ENCODE measurements at places on chromosomes 12 and 14. TPM values are rescaled to one million over a fixed set of nuclear protein-coding genes. Genes with fewer than 3 reads are reported as not detected.

Gene ERH
- total RNA-seq: 65.6 TPM

Gene KIF5A
- 3.6 TPM for total RNA-seq

Gene FAR2
- total RNA-seq: 11.4 TPM

Gene TAS2R10
- not detected for total RNA-seq

Measured in sigmoid colon (tissue), 7 donors.